ENCODE measurements at places on chromosomes 13 and 19. TPM values are rescaled to one million over a fixed set of nuclear protein-coding genes. Genes with fewer than 3 reads are reported as not detected.

The ZIC5 gene
- total RNA-seq, result 52.7 TPM

The LILRB5 gene
- total RNA-seq, result not detected

The CACNA1A gene
- 25.7 TPM for total RNA-seq

The OR4F17 gene
- 0.30 TPM for total RNA-seq

The RFPL4A gene
- not detected for total RNA-seq

The AXL gene
- total RNA-seq, result 51.0 TPM
